ENCODE measurements at places on chromosomes 16 and 17.

- DNase-seq, result no peak
Measured at GRCh38 chr17:37064206-37064605, 115.5 kb downstream of the AATF start.

- no peak for DNase-seq
Measured at GRCh38 chr17:65231662-65232335, 94.6 kb downstream of the RGS9 start.

- DNase-seq, result no peak
Measured at GRCh38 chr17:46182961-46183360, 10.3 kb downstream of the KANSL1 start.

DNA sequence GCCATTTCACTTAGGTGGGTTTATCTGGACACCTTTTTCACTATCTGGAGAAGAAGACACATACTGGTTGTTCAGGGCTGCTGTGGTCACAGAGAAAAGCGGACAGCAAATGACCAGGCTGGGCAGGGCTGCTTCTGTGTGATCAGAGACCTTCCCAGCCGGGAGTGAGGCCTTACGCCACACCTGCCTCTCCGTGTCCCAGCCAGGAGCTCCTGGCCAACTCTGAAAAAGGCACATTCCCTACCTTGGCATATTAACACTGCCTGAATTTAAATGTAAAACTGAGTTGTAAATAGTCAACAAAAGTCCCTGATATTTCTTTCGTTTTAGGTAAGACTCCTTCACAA is 9.1 kb upstream of the SOST start:
- DNase-seq, result no peak

GRCh38 chr17:65049085-65049756 is 7.3 kb downstream of the GNA13 start:
- DNase-seq, result no peak

- DNase-seq, result no peak
Measured at GRCh38 chr16:20673882-20674683, 23.4 kb downstream of the ACSM1 start.

GRCh38 chr16:164827-165538 is 795 bp upstream of the HBM start:
- no peak for DNase-seq

DNA sequence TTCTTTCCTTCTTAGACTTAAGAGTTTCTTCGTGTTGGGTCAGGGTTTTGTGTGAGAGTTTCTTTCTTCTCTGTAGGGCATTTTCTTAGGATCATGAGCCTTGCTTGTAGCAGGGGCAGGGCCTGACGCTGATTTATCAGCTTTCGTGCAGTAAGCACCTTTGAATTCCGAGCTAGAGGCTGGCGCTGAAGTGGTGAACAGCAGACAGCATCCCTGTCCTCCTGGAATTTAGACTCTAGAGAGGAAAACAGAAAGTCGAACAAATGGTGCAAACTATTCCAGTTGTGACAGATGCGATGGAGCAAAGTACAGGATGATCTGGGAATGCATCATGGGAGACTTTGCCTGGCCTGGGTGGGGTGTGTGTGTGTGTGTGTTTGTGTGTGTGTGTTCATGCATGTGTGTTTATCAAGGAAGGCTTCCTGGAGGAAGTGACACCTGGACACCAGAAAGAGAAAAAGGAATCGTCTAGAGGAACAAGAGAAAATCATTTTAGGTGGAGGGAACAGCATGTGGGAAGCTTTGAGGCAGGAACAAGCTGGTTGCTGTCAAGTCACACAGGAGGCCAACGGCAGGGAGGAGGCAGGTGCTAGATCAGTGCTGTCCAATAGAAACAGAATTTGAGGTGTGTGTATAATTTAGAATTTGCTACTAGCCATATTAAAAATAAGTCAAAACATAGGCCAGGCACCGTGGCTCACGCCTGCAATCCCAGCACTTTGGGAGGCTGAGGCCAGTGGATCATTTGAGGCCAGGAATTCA is 60.2 kb downstream of the WWP2 start:
- no peak for DNase-seq

DNA sequence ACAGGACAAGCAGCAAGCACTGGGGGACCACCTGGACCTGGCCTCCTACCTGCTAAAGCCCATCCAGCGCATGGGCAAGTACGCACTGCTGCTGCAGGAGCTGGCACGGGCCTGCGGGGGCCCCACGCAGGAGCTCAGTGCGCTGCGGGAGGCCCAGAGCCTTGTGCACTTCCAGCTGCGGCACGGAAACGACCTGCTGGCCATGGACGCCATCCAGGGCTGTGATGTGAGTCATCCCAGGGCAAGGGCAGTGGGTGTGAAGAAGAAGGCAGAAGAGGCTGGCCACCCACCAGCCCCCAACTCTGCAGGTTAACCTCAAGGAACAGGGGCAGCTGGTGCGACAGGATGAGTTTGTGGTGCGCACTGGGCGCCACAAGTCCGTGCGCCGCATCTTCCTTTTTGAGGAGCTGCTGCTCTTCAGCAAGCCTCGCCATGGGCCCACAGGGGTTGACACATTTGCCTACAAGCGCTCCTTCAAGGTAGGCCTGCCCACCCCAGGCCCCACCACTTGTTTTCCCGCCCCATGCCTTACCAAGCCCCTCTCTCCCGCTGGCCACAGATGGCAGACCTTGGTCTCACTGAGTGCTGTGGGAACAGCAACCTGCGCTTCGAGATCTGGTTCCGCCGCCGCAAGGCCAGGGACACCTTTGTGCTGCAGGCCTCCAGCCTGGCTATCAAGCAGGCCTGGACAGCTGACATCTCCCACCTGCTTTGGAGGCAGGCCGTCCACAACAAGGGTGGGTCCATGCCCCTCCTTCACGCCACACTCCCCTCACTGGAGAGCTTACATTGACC is 7.3 kb downstream of the PLEKHG4 start:
- DNase-seq, result no peak

- DNase-seq, result no peak
Measured at GRCh38 chr16:69204172-69204571, 17.2 kb downstream of the SNTB2 start.

DNA sequence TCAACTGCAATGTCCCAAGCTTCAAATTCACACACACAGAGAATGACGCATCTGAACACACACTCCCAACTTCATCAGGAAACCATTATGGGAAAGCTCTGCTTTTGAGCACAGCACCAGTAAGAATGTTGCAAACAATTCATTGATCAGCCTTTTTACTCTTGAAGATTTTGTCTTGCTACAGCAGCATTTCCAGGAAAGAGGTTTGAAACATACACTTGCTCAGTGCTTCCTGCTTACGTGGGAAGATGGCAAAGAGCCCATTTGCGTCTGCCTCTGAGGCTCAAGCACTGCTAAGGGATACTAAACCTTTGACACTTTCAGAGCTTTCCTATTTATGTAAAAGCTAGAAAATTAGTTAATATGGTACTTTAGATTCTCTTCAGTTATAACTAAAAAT is 77.2 kb upstream of the MON1B start:
- no peak for DNase-seq

DNA sequence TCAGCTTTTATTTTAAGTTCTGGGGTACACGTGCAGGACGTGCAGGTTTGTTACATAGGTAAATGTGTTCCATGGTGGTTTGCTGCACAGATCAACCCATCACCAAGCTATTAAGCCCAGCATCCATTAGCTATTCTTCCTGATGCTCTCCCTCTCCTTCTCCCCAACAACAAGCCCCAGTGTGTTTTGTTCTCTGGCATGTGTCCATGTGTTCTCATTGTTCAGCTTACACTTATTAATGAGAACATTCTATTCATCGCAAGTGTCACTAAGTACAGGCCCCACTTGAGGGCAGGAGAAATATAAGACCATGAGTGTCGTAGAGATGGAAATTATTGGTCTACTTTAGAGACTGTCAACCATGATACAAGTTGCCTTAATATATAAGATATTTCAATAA is 615.1 kb downstream of the CDH8 start:
- no peak for DNase-seq

DNA sequence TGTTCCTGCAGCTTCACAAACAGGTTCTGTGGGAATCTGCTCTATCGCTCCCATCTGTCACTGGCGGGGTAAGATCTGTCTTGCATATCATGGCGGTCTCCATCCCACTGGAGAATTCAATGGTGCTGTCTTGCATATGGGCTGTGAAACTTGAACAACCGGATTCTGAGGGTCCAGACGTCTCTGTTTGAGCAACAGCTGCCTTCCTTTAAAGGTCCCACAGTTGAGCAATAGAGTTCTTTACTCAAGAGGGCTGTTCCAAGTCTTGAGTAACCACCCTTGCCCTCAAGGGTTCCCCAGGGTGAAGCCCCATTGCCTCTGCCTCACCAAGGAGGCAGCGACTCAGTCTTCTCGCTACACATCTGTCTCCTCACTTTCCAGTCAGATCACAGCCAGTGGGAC is 50.8 kb downstream of the ZFHX3 start:
- DNase-seq, result no peak

DNA sequence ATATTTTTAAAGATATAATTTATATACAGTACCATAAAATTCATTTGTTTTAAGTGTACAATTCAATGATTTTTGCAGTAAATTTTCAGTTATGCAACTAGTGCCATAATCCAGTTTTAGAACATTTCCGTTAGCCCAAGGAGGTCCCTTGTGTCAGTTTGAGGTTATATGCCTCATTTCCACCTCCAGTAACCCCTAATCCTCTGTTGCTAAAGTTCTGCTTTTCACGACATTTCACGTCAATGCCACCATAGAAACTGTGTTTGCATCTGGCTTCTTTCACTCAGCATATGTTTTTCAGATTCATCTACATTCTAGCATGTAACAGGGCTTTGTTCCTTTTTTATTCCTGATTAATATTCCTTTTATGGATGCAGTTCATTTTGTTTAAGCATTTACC is 42.4 kb upstream of the NUDT7 start:
- no peak for DNase-seq

DNA sequence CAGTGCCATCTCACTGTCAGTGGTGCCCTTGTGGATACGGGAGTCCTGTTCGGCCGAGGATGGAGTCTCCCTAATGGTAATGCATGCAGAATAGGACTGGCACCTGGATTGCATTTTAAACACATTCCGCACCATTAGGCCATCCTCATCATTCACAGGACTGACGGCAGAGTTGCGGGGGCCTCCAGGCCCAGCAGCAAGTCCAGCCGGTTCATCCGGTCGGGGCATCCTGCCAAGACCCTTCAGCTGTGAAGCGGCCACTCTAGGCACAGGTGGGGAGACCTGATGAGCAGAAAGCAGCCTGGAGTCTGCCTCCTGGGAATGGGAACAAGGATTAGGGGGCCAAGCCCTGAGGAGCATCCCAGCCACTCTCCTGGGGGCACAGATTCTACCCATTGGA is 90.3 kb upstream of the XYLT1 start:
- DNase-seq, result no peak

DNA sequence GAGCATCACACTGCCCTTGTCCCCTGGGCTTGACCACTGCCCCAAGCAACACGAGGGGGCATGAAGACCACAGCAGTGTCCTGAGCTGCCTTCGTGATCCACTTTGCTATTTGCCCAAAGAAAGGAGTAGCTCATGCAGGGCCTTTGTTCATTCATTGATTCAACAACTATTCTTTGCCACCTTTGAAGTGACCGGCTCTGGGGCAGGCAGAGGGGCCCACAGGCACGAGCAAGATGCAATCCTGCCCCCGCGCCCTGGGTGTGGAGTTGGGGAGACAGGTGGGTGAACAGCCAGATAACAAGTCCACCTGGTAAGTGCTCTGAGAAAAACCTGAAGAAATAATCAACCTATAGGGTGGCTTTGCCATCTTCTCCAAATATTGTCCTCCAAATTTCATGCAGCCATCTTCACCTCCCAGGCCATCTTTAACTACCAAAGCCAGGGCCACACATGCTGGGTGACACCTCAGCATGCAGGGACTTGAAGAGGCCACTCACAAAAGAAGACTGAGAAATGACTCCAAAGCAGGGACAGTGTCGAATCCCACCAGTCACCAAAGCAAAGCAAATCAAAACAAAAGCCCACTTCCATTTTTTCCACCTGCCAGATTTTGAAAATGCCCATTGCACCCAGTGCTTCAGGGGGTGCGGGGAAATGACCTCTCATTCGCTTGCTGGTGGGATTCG is 18.2 kb upstream of the RBFOX3 start:
- DNase-seq, result no peak

- DNase-seq, result no peak
Measured at GRCh38 chr16:30953511-30954124, 3.9 kb upstream of the SETD1A start.

DNA sequence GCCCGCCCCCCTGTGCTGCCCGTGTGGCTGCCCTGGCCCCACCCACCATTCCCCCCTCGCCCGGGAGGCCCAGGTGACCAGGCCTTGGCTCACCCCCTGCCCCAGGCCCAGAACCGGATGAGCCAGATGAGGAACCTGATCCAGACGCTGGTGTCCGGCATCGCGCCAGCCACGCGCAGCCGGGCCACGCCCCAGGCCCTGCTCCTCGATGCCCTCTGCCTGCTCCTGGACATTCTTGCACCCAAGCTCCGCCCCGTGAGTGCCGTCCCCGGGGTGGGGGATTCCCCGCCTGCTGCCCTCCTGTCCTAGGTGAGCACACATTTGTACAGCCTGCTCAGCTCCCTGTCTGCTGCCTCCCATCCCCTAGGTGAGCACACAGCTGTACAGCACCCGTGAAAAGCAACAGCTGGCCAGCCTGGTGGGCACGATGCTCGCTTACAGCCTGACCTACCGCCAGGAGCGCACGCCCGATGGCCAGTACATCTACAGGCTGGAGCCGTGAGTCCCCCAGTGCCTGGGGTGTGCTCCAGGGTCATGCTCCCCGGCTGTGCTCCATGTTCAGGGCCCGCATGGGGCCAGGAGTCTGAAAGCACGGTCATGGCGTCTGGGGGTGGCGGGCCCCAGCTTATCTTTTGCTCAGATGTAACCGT is 4.8 kb downstream of the GNG13 start:
- DNase-seq, result no peak

DNA sequence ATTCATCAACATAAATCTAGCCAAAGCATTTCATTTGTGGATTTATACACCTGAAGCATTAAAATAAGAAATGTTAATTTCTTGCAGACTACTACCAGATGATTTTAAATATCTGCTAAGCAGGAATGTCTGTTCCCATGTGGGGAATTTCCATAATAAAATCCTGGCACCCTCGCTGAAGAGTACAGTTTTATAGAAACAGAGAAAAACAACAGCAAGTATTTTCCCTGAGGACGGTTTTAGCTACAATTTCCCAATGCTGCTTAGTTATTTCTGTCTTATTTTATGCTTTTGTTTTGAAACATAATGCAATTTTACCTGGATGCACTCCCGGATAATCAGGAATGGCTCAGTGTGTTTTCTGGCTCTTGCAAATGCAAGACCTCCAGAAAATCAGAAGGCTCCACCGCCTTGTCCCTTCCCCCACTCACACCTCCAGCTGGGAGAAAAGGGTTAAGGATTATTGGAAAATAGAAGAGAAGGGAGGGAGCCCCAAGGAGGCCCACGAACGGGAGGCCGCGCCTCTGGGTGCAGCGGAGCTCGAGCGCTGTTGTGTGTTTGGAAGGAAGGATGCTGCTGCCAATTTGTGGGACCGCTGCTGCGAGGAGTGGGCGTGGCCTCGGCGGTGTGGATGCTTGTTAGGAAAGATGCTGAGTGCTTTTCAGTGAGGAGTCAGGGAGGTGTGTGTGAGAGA is at the start of gene CNTNAP4:
CNTNAP4 (plus strand) TSS at position 657 of the 694 bp plus-strand sequence. CDS start 262 bp downstream, outside the sequence.
- no peak for DNase-seq

GRCh38 chr17:80709090-80709695 is 164.6 kb downstream of the RPTOR start:
- DNase-seq, result no peak

GRCh38 chr16:79843631-79844043 is 243.1 kb upstream of the MAF start:
- no peak for DNase-seq
